ENCODE measurements at places on chromosomes 7 and 10.

GRCh38 chr10:77636282-77636966 lies 1.2 kb downstream of the KCNMA1 start:
- DNase-seq: no peak

- no peak for DNase-seq
Observed at GRCh38 chr7:13226385-13226784, 539.0 kb downstream of the ARL4A start.

GRCh38 chr7:29483219-29484104 lies 80.2 kb upstream of the PRR15 start:
- no peak for DNase-seq

GRCh38 chr7:134768243-134768642 lies 11.2 kb upstream of the CALD1 start:
- DNase-seq: no peak

DNA sequence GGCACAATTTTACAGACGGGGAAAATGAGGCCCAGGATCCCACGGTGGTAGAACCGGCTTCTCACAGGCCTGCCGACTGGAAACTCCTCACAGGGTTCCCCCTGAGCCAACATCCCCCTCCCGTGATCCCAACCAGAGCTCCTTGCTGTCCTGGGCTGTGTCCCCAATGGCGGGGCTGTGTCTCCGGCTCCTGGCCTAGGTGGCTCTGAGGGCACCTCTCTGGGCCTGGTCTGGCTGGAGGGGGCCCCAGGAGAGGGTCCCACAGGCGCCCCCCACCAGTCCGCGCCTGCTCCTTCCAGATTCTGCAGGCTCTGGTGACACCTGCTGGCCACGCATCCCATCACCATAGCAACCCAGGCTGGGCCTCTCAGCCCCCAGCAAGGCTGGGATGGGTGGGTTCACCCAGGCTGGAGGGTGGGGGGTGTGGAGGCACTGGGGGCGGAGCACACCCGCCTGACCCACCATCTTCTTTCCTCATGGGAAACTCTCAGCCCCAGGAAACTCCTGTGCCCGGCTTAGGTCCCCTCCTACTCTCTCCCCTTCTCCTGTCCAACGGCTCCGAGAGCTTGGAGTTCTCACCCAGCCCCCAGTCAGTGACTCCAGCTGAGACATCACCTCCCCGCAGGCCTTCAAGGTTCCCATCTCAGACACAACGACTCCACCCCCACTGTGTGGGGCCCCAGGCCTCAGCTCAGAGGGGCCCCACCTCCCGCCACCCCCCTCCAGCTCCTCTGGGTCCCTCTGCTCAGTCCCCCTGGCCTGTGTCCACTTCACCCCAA lies 27.1 kb upstream of the TNRC18 start:
- no peak for DNase-seq

DNA sequence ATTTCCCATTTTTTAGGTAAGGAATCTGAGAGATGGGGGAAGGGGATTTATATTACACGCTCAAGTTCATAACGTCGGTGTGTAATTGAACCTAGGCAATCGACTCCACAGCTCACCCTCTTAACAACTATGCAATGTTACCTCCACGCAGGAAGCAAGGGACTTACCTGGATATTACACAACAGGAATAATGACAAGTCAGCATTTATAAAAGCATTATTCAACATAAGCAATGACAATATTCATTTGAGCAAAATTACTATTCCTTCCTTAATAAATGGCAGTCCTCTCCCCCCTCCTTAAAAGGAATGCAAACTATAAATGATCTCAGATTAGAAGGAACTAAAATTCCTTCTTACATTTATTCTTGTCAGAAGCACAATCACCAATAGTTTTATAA lies 104.0 kb downstream of the PCLO start:
- DNase-seq: no peak

GRCh38 chr10:132422903-132423825 lies 26.2 kb downstream of the PWWP2B start:
- DNase-seq: no peak

GRCh38 chr10:53153831-53154230 lies 381.2 kb upstream of the MBL2 start:
- DNase-seq: no peak

GRCh38 chr10:61554925-61555324 lies 101.7 kb upstream of the TMEM26 start:
- DNase-seq: no peak

- peak; percentile 89 for DNase-seq
Observed at GRCh38 chr10:122121059-122121458, 132.1 kb downstream of the TACC2 start.

- peak; percentile 13 for DNase-seq
Observed at GRCh38 chr10:68560943-68561864, 1.1 kb downstream of the TET1 start.

GRCh38 chr10:58575491-58575890 lies 62.8 kb downstream of the BICC1 start:
- DNase-seq: no peak

GRCh38 chr7:80967917-80968297 lies 49.1 kb upstream of the SEMA3C start:
- no peak for DNase-seq

Data from NCI-H510A (cell line).